Neuronal stem cell (in vitro differentiated cells): ENCODE measurements at places on chromosomes 16 and 17.
A peak's percentile ranks its signal among the peaks of the same experiment; 100 is the strongest.

DNA sequence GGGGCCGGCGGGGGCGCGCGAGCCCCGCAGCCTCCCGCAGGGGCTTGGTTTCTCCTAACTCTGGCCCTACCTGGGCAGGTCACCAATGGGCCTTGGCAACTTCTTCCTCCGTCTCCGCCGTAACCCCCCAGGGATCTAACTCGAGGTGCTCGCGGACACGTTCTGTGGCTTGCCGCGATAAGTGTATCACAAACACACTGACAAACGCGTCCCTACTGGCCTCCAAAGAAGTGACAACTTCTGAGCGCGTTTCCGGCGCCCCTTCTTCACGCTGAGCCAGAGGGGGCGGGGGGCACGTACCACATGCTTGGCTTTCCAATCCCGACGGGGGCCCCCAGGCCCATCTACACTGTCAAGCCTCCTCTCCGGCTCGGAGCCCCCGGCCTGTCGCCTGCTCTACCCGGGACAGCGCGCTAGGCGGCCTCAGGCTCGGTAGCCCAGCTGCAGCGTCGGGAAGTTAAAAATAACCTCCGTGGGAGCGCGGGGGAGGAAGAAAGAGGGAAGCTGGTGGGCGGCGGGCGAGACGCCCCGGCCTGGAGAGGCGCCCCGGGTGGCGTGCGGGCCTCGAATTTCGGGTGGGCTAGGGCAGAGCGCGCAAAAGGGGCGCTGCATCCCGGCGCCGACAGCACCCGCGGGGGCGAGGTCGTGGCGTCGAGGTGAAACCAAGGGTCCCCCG, 725 bp upstream of the SPHK1 start:
- peak; percentile 63 for DNase-seq

DNA sequence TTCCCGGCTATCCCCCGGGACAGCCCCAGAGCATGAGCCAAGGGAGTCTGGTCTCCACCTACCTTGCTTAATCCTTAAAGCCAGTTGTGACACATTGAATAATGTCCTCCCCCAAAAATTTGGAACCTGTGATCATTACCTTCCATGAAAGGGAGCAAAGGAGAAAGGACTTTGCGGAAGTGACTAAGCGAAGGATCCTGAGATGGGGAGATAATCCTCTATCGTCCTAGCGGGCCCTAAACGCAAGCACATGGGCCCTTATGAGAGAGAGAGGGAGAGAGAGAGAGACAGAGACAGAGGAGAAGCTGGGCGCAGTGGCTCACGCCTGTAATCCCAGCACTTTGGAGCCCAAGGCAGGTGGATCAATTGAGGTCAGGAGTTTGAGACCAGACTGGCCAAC, 9.5 kb downstream of the SPPL2C start:
- no peak for DNase-seq

- no peak for DNase-seq
Measured at GRCh38 chr17:27907976-27908558, 14.9 kb upstream of the LYRM9 start.

DNA sequence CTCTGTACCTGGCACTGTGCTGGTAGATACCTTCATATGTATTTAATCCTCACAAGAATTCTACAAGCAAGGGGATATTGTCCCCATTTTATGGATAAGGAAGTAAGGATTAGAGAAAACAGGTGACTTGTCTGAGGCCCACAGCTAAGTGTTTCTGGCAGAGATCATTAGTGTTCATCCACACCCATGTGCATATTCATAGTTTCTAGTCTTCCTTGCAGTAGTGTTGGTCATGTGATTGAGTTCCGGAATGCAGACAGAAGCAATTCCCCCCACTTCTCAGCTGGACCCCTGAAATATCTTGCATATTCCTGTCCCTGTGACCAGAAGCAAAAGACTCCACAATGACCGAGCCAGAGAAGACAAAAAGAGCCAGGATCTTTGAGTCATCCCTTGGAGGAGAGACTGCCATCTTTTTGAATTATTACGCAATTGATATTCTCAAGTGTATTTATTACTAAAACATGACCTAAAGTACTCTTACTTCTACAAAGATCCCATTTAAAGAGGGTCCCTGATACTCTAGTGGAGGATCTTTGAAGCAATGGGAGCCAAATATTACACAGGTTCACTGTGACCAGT, 43.4 kb downstream of the SOX9 start:
- DNase-seq = no peak

- DNase-seq = no peak
Measured at GRCh38 chr16:68636818-68637217, 8.3 kb upstream of the CDH3 start.

GRCh38 chr17:9958586-9959281, 53.7 kb upstream of the RCVRN start:
- peak; percentile 49 for DNase-seq

- DNase-seq = no peak
Measured at GRCh38 chr16:27995378-27995777, 68.1 kb downstream of the GSG1L start.

GRCh38 chr16:9062301-9062700, 29.1 kb upstream of the HAPSTR1 start:
- DNase-seq = no peak

GRCh38 chr16:82379551-82379950, 209.5 kb upstream of the MPHOSPH6 start:
- no peak for DNase-seq

DNA sequence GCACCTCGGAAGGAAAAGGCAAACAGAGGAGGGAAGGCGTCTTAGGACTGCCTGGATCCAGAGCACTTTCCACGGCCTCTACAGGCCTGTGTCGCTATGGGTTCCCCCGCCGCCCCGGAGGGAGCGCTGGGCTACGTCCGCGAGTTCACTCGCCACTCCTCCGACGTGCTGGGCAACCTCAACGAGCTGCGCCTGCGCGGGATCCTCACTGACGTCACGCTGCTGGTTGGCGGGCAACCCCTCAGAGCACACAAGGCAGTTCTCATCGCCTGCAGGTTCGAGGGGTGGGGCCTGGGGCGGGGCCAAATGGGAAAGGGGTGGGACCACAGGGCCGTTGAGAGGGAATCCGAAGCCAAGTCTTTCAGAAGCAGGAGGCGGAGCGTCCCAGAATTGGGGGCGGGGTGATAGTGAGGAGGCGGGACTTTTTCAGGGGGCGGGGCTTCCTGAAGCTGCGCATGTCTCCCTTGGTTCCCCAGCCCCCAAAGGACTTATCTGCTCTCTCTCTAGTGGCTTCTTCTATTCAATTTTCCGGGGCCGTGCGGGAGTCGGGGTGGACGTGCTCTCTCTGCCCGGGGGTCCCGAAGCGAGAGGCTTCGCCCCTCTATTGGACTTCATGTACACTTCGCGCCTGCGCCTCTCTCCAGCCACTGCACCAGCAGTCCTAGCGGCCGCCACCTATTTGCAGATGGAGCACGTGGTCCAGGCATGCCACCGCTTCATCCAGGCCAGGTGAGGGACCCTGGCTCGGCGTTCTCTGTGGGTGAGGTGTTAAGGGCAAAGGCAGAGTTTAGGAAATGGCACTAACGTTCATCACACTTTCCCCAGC, 939 bp downstream of the BCL6B start:
- DNase-seq = peak; percentile 81

- DNase-seq = no peak
Measured at GRCh38 chr16:285146-286055, 2.4 kb downstream of the PDIA2 start.

DNA sequence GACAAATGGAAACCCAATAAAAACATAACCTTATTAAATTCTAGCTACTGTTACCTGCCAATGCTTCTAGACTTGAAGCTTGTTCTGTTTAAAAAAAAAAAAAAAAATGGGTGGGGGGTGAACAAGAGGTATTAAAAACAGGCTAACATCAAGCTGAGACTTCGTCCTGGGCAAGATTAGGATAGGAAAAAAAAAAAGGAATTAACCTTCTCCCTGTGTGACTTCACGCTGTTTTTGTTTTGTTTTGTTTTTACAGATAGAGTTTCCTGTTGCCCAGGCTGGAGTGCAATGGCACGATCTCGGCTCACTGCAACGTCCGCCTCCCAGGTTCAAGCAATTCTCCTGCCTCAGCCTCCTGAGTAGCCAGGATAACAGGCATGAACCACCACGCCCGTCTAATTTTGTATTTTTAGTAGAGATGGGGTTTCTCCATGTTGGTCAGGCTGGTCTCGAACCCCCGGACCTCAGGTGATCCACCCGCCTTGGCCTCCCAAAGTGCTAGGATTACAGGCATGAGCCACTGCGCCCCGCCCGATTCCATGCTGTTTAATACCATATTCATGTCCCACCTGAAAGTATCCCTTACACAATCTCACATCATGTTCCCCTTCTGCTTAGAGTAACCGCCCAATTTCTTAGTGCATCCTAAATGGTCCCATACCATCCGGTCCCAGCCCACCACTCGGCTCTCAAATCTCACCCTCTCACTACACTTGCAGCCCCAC, 2.2 kb downstream of the USP31 start:
- no peak for DNase-seq

DNA sequence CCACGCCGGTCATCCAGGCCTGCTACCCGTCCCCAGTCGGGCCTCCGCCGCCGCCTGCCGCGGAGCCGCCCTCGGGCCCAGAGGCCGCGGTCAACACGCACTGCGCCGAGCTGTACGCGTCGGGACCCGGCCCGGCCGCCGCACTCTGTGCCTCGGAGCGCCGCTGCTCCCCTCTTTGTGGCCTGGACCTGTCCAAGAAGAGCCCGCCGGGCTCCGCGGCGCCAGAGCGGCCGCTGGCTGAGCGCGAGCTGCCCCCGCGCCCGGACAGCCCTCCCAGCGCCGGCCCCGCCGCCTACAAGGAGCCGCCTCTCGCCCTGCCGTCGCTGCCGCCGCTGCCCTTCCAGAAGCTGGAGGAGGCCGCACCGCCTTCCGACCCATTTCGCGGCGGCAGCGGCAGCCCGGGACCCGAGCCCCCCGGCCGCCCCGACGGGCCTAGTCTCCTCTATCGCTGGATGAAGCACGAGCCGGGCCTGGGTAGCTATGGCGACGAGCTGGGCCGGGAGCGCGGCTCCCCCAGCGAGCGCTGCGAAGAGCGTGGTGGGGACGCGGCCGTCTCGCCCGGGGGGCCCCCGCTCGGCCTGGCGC, 2.4 kb downstream of the HIC1 start:
- DNase-seq = no peak

GRCh38 chr17:49715717-49716279, 8.0 kb upstream of the SLC35B1 start:
- DNase-seq = no peak

DNA sequence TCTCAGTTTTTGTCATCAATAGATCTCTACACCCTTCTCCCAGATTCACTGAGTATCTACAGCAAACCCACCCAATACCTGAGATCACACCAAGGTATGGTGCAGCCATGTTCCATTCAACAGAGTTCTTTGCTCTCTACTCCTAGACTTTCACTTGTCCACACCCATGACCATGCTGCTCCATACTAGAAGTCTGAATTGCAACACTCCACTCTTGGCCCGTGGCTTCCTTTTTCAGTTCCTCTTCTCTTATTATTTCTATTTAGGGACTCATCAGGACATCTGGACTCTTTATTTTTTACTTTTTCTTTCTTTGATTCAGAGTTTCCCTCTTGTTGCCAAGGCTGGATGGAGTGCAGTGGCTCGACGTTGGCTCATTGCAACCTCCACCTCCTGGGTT, 37.1 kb downstream of the YWHAE start:
- no peak for DNase-seq

DNA sequence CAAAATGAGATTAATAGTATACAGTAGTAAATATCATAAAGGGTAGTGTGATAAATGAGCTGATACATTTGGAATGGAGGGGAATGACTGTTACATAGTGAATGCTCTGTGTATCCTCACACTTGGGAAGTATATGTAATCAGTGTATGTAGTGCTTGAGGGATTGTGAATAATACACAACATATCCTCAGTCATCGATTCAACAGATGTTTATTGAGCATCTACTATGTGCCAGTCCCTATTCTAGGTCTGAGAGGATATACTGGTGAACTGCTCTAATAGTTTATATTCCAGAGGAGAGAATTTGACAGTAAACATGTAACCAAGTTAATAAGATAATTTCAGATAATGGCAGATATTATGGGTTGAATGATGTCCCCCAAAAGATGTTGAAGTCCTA, 3.4 kb upstream of the BECN1 start:
- no peak for DNase-seq

GRCh38 chr17:16474012-16474725, 17.8 kb downstream of the LRRC75A start:
- DNase-seq = no peak

GRCh38 chr17:56108811-56109284, 44.4 kb upstream of the ANKFN1 start:
- no peak for DNase-seq

- DNase-seq = no peak
Measured at GRCh38 chr17:80285237-80285920, 24.7 kb downstream of the RNF213 start.

DNA sequence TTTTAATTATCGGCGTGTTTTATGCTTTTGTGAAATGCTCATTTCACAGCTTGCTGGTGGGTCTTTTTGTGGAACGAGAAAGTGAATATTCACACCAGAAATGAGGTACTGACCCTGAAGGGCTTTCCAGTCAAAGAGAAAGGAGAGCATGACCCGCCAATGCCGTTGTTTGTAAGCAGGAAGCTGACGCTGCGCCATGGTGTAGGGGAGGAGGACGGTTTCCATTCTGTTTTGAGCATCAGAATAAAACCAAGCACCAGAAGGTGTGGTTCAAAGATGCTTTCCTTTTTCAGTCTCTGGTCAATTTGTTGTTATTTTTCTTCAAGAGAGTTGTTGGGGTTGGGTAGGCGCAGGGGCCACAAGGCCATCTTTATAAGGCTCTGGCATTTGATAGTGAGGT, 669.3 kb downstream of the WWOX start:
- no peak for DNase-seq

- DNase-seq = no peak
Measured at GRCh38 chr17:63529711-63530556, 6.8 kb downstream of the KCNH6 start.

- no peak for DNase-seq
Measured at GRCh38 chr16:69294051-69294450, 17.1 kb upstream of the VPS4A start.

DNA sequence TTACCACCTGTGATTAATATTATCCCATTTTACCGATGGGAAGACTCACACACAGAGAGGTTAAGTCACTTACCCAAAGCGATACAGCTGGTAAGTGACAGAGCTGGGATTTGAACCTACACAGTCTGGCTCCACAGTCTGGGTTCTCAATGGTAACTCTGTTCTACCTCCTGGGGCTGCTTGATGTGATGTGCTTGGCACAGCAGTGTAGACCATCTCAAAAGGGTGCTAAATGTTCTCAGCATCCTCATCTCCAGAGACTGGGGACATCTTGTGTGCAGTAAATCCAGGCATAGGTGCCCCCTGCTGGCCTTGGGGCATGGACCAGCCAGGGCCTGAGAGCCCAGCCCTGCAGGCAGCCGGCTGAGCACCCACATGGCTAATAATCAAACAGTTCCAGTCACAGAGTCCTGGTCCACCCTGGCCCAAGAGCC, 15.4 kb upstream of the KATNB1 start:
- no peak for DNase-seq

- DNase-seq = no peak
Measured at GRCh38 chr17:50608700-50609379, 25.8 kb upstream of the ABCC3 start.

GRCh38 chr17:901964-902363, 77.6 kb downstream of the NXN start:
- DNase-seq = no peak
